ENCODE measurements at places on chromosomes 4 and X.

- no peak for DNase-seq
Measured at GRCh38 chrX:55867181-55867651, 149.7 kb downstream of the RRAGB start.

DNA sequence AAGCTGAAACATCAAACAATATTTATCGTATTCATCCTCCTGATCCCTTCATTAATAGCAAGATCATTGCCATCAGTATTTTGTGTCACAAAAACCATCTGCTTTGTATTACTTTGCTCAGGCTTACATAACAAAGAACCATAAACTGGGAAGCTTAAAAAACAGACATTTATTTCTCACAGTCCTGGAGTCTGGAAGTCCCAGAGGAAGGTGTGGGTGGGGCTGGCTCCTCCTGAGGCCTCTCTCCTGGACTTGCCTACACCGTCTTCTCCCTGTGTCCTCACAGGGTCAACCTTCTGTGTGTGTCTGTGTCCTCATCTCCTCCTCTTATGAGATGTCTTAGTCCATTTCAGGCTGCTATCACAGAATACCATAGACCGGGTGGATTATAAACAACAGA, 61.3 kb upstream of the MXRA5 start:
- no peak for DNase-seq

DNA sequence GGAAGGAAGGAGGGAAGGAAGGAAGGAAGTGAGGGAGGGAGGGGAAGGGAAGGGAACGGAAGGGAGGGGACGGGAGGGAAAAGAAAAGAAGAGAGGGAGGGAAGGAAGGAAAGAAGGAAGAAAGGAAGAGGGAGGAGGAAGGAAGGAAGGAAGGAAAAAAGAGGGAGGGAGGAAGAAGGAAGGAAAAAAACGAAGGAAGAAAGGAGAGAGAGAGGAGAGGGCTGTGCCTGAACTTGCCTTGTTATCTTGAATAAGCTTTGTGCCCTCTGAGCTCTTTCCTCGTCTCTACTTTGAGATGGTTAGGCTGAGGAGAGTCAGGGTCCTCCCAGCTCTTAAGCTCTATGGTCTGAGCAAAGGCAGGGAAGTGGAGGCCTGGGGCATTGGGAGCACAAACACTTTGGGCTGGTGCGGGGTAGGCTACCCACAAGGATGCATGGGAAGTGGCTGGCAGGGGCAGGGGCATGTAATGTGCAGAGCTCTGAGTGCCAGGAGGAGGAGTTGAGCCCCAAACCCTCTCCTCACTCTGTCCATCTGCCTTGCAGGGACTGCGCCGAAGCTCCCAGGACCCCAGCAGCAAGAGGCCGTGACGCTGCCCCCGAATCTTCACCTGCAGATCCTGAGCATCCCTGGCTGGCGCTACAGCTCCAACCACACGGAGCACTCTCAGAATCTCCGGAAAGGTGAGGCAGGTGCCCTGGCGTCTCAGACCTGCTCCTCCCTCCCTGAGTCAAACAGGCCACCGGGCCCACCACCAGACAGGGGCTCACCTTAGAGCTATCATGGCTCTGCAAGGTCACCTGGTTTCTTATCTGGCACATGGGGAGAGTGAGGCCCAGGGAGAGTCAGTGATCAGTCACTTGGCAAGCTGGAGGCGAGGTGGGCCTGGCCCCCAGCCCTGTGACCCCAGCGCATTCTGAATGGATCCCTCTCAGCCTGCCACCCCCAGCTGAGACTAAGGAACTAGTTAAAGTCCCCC, 26.5 kb upstream of the MRFAP1 start:
- no peak for DNase-seq

GRCh38 chr4:55255179-55255578, 90.9 kb upstream of the SRD5A3 start:
- DNase-seq, result no peak

DNA sequence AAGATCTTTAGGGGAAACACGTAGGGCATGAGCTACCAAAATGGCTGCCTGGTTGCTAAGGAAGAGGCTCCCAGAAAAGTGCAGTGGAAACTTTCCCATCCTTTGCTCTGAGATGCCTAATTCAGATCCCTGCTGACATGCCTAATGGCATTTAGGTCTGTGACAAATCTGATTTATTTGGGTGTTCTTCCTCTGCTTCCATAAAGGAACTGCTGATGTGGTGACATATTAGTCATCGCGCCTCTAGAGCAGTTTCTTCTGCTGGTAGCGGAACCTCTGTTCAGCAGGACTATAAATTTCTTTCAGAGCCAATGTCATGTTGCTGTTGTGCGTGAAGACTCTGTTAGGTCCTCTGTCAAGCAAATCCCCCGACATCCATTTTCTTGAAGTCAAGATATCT, 310.0 kb downstream of the PDHA2 start:
- DNase-seq, result no peak

DNA sequence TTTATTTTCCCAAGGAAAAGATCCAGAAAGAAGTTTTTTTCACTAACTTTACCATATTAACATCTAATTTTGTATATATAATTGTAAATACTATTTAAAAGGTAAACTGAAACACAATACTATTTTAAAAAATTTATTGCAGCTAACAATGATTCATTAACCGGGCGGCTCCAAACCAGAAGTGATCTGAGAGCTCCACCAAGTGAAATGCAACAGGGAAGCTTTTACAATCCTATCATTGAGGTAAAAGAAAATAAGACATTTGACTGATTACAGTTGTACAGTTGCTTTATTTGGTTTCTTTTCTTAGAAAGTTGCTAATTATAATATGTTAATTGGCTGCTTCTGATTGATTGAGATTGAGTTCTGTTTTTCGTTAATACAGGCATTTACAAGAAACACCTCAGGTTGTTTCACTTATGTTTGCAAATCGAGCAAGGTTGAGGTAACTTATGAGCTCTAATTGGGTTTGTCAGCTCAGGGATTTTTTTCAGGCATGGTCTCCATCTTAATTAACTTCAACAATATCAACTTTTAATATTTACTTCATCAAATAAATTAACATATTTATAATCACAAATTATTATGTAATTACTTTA, 220.2 kb upstream of the UGT8 start:
- DNase-seq, result no peak

DNA sequence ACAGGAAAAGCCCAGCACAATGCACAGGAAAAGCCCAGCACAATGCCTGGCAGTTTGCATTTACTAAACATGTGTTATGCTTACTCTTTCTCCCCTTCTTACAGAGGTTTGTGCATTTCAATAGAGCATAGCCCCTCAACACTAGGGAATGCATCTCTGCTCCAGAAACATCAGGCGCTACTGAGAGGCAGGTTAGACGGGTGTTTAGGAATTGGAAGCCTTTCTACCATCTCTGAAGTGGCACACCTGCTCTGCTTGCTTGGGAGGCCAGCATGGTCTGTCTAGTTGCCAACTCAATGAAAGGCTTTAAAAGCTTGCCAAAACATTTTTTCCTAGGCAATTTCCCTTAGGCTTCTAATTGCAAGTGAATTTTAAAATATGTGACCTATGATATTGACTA, 55.7 kb downstream of the GRID2 start:
- no peak for DNase-seq

DNA sequence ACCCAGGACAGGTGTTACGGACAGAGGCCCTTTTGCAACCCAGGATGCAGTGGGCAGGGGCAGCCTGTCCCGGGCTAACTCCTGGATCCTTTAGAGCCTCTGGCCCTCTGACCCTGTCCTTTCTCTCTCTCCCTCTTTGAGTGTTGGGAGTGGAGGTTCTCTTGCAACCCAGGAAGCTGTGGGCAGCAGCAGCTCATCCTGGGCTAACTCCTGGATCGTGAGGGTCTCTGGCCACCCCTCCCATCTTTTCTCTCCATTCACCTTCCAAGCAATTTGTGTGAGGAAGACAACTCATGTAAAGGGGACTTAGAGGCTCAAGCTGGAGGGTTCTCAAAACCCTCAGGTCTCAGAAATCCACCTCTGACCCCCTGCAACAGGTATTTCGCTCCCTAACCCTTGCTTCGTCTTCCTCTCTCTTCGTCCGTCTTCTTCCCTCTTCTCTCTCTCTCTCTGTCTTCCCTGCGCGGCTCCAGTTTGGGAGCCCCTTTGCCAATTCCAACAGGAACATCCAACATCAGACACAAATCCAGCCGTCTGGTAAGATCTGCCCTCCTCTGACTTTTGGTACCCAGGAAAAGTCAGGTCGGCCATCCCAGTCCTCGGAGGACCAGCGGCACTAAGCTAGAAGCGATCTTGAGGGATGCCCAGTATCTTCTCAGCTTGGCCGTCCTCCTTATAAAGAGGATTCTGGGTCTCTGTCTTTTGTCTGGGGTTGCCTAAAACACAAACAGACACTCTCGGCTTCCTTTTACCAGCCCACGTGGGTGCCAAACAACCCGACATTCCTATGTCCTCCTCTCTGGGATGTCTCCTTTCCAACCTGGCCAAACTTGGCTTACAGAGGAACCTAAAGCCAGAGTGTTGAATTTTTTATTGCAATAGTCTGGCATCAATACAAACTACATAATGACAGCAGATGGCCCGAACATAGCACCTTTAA, 7.9 kb downstream of the ASMTL start:
- DNase-seq, result peak; percentile 9

GRCh38 chr4:157315968-157316367, 95.4 kb downstream of the GRIA2 start:
- DNase-seq, result no peak

DNA sequence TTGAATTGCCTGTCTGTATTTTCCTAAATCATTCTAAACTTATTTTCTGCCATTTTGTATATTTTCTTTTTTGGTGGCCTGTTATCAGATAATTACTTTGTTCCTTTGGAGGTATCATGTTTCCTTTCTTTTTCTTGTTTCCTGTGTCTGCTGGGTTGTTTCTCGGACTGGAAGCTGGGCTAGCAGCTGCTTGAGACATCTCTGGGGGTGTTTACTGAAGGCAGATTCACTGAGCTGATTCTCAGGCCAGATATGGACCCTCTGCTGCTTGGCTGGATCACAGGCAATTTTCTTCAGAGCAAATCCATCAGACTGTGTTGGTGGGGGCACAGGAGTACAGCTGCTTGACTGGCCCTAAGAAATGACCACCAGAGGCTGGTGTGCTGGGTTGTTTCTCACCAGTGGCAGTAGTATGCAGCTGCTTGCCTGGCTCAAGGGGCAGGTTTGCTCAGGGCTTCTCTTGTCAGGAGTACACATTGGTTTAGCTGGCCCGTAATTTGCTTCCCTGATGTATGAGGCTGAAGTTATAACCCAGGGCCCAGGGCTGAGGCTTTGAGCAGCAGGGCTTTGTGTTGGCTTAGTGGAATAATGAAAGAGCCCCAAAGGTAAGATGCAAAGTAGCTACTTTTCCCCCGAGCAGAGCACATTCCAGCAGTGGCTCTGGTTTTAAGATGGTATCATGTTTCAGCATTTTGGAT, 680.6 kb downstream of the TECRL start:
- no peak for DNase-seq

- no peak for DNase-seq
Measured at GRCh38 chrX:151919610-151920009, 6.9 kb downstream of the MAGEA4 start.

- no peak for DNase-seq
Measured at GRCh38 chrX:8960957-8961468, 72.9 kb downstream of the FAM9B start.

- DNase-seq, result no peak
Measured at GRCh38 chrX:3124031-3124430, 82.8 kb downstream of the ARSF start.

- DNase-seq, result no peak
Measured at GRCh38 chrX:139596068-139596467, 65.5 kb downstream of the F9 start.

All from activated T-cell treated with anti-CD3 and anti-CD28 coated beads, Interleukin-2, amount 50 U/mL, for 1 hour (primary cell).